COR-L47 (cell line): ENCODE measurements at places on chromosomes 4 and X.
A peak's percentile ranks its signal among the peaks of the same experiment; 100 is the strongest.

DNA sequence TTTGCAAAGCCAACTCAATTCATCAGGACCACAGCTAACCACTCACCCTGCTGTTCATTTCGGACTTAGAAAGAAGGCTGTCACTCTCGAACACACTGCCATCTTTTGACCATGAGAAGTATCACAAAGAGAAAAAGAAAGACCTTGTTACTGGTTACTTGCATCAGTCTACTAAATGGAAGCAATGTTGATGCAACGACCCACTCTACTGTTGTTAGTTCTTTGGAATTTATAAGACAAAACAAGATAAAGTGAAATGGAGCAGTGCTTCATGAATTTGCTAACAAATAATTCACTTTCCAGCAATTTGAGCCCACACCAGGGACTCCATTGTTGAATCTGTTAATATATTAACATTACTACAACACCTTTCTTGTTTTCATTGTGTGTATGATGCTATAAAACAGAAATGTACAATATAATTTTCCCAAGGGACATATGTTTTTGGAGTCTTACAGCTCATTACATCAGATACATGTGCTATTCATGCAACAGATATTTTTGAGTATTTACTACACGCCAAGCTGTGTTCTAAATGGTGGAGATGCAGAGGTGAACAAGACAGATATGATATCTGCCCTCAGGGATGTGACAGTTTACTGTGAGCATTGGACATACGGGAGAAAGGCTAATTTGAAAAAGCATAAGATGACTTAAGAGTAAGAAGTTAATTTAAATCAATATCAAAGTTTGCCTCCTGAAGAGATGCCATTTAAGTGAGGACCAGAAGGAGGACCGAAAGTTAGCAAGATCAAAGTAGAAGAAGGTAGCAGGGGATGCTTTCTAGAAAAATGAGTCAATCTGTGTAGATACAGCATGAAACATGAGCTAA lies 87.2 kb downstream of the AREG start:
- DNase-seq = peak; percentile 58

DNA sequence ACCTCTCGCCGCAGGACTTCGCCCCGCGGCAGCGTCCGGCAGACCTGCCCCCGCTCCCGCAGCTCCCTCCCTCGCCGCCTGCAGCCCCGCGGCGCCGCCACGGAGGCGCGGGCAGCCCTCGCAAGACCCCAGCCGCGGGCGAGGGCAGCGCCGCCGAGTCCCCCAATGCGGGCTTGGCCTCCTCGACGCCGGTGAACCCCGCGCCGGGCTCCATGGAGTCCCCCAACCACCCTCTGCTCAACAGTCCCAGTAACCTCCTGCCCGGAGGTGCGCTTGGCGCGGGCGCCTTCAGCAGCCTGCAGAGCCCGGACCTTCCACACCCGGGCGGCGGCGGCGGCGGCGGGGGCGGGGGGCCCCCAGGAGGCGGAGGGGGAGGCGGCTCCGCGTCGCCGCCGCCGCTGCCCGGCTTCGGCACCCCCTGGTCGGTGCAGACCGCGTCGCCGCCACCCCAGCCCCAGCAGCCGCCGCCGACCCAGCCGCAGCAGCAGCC lies 1.2 kb downstream of the CPEB2 start:
- peak; percentile 28 for DNase-seq

DNA sequence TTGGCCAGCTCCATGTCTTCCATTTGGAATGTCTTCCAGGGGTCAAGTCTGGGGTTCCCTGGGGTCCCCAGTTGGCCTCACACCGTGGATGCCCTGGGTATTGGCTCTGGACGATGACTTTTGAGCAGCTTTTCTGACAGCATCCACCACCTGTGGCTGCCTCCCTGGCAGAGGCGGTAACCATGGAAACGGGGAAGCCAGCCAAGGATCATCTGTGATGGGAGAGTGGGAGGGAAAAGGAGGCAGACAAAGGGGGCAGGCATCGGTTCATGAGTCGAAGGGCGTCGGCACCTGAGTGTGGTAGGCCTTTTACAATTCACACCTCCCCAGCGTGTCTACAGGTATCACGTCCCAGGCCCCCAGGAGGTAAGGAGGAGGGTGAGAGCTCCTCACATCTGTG lies 152.2 kb downstream of the ASMT start:
- peak; percentile 67 for DNase-seq

DNA sequence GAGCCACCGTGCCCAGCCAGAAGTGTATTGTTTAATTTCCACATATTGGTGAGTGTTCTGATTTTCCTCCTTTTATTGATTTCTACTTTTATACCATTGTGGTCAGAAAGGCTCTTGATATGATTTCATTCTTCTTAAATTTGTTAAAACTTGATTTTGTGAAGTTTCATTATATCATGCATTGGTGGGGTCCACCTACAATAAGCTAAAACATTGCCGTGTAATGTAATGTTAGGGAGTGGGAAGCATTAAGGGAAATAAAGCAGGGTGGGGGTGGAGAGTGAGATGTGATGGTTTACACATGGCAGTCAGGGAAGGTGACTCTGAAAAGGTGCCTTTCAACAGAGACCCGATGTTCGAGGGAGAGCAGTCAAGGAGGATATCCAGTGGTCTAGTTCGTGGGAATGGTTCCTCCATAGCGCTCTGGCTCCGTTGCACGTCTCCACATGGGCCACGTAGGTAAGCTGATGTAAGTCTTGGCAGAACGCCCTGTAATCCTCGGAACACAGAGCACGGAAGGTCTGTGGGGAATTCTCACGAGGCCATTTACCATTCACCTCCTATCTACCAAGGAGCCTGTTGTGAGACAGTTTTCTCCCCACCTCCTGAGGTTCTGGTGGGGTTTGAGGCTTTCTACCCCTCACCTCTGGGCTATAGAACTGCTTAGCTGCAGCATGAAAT lies 7.7 kb upstream of the WDR13 start:
- no peak for DNase-seq

DNA sequence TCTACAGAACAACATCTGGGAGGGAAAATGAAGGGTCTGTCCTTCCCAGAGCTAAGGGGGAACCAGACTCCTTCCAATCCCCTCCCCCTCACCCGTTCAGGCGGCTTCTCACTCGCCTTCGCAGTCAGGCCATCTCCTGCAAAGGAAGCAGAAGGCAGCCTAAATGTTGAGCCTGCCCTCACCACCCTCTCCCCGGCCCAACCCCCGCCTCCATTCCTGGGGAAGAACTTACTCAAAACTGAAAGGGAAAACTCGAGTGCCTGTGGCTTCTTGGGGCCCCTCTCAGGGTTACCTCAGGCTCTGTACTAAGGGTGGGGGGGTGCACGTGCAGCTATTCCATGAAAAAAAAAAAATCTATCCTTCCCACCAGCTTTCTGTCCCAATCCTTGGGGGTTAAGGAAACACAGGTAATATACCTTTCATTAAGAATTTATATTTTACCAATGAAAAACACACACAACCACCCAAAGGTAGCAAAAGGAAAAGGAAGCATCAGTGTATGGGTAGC lies 2.4 kb downstream of the ZMYM3 start:
- DNase-seq = no peak

DNA sequence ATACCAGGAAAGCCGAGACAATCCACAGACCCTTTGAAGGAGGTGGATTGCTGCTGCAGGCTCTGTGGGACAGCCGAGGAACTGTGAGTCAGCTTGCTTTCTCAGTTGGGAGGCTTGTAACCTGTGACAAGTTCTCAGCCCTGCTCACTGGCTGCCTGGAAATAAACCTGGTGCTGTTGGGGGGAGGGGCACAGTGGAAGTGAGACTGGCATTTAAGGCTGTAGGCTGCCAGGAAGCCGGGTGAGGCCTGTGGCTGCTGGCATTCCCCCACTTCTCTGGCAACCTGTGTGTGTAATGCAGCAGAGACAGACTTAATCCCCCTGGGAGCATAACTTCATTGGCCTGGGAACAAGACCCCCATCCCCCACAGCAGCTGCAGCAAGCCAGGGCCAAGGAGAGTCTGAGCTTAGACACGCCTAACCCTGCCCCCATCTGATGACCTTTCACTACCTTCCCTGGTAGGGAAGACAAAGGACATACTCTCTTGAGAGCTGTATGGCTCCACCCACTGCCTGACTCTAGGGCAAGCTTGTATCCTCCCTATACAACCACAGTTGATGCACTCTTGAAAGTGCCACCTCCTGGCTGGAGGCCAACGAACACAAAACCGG lies 64.1 kb downstream of the ALPK1 start:
- DNase-seq = no peak

- DNase-seq = no peak
Observed at GRCh38 chrX:7108030-7108429, 39.5 kb upstream of the STS start.

DNA sequence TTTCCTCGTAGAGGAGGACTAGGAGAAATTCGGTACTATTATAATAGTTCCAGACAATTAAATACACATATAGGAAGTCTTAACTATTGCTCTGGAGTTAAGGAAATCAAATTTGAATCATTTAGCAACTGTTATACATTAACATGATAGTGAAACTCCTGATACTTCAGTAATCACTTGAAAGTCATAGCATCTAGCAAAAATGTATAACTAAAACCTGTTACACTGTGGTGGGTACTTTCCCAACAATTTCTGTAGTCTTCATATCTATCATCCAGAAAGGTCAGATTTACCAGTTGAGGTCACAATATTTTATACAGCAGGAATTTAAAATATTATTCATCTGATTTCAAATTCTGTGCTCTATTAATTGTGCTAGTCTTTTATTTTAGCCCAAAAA lies 669.6 kb upstream of the PCDH10 start:
- no peak for DNase-seq

DNA sequence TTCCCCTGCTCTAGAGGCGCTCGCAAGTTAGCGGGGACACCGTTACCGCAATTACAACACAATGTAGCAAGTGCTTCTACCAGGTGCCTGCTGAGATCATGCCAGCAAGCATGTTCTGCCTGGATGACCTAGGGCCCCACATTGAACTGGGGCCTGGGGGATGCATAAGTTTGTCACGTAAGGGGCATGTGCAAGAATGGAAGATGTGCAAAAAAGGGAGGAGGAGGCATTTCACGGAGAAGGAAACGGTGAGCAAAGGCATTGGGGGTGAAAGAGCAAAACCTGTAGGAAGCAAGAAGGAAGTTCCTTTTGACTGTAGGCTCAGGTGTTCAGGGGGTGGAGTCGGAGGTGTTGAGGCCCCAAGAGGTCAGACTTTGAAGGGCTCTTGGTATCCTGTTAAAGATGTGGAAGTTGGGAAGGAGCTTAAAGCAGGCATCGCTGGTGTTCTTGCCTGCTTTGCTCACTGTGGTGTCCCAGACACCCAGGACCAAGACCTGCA lies 602 bp upstream of the SCARB2 start:
- DNase-seq = no peak
